ENCODE measurements at places on chromosomes 1 and 21.

GRCh38 chr1:112444269-112444668 is 48.3 kb downstream of the CTTNBP2NL start:
- no peak for DNase-seq

- no peak for DNase-seq
These were observed 81.1 kb upstream of the TSPAN2 start for GRCh38 chr1:115170377-115170776.

DNA sequence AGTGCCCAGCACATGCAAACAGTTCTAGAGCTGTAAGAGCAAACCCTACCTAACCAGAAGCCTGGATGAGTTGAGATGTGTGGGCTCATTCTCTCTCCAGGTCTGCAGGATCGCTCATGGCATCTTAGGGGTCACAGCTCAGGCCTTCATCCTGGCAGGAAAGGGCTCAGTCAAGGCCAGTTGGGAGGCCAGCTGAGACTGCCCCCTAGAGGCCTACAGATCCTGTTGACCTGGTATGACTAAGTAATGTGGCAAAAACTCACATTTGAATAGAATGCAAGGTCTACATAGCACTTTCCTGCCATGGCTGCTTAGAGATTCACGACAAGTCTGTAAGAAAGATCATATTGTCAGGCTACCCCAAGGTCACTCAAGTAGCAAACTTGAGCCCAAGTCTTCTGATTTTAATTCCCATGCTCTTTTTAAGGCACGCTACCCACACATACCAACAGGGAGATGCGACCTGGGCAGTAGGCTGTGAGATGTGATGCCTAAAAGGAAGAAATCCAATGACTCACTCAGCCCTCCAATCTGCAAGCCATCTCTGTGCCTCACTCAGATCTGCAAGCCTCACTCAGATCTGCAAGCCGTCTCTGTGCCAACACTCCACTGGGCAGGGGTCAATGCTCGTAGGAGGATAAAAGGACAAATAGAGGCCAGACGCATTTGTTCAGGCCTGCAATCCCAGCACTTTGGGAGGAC is 5.1 kb upstream of the CAPN8 start:
- no peak for DNase-seq

DNA sequence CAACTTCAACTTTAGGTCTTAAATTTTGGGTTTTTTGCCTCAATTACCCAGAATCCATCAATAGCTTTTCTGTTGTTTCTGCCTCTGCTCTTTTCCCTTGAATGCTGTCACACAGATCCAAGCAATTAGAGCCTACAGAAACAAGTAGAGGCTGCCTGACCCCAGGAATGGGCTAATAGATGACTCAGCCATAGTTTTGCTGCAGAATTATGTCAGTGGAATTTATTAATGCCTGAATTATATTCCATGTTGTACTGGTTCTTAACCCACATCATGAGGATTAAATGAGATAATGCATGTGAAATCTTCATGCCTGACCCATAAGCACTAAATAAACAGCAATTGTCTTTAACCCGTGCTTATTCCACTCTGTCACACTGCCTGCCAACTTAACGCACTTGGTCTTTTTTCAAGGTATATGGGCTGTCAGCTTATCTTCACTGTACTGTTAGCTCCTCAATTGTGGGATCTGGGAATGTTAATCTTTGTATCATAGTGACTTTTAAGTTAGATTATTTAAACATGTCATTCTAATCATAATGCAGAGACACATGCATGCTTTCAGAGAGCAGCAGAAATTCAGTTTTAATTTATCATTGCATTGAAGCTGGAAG is 213.3 kb downstream of the ROR1 start:
- DNase-seq = no peak

DNA sequence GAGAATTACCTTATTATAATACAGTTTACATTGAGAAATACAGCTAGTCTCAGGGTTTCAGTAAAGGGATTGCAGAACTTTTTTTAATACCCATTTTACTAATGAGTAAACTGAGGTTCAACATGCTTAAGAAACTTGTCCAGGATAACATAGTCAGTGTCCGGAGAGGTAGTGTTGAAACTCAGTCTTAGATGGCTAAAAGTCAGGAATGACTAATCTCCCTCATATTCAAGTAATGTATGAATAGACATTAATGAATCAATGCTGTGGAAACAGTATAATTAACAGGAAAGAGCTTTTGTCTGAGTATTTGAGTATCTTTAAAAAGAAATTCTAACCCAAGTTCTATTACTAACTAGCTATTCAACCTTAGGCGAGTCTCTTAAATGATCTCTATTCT is 397.6 kb downstream of the PLA2G4A start:
- no peak for DNase-seq

DNA sequence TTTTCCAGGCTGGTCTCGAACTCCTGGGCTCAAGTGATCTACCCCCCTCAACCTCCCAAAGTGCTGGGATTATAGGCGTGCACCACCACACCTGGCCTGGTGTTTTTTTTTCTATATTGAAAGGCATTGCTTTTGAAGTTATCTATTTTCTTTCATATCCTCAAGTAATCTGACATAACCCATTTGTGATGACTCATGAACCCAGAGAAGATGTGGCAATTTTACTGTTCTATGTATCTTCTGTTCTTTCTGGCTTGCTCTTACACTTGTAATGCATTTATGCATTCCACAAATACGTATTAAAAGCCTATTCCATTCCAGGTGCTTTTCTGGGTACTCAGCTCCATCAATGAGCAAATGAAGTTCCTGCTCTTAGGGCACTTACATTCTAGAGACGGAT is 29.9 kb upstream of the ERRFI1 start:
- DNase-seq = no peak

DNA sequence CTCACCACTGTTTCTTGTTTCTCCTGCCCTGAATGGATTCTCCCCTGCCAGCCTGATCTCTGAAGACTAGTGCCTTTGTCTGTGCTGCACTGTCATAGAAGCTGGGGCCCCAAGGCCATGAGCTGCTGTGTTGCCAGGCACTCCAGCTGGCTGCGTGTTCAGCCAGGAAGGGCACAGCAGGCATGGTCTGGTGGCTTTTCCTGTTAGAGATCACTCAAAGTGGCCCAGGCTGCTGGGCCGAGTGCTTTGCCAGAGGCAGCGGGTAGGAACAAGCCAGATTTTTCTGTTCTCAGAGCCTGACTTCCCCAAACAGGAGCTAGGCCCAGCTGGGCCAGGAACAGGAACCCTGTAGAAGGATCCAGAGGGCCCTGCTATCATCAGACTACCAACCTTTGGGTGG is 5.2 kb downstream of the ADPRS start:
- no peak for DNase-seq

GRCh38 chr1:240342251-240342625 is 250.6 kb downstream of the FMN2 start:
- DNase-seq = no peak

DNA sequence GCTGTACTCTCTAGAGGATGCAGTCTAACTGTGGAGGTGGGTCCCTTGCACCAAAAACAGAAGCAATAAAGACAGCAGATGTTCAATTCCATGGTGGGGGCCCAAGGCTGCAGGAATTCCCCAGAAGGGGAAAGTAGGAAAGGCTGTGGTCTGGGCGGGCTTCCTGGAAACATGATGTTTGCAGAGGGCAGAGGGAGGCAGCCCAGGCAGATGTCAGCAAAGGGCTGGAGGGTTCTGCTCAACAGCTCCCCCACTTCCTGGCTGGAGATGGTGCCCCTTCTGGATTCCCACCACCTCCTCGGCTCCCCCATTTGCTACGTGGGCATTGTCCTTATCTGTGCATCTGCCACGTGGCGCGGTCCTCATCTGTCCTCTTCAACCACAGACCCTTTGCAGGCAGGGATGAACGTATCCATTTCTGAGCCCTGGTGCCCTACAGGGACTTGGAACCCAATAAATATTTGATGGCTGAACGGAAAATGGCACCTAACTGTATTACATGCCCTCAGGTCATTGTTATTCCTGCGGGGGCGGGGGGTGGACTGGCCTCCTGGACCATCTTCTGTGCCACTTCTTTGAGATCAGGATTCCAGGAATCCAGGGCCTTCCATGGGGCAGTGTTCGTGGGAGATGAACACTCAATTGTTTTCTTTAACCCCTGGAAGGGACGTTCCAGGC is 8.4 kb upstream of the GUCA2B start:
- no peak for DNase-seq

GRCh38 chr21:43338951-43339350 is 88.0 kb downstream of the SIK1 start:
- no peak for DNase-seq

DNA sequence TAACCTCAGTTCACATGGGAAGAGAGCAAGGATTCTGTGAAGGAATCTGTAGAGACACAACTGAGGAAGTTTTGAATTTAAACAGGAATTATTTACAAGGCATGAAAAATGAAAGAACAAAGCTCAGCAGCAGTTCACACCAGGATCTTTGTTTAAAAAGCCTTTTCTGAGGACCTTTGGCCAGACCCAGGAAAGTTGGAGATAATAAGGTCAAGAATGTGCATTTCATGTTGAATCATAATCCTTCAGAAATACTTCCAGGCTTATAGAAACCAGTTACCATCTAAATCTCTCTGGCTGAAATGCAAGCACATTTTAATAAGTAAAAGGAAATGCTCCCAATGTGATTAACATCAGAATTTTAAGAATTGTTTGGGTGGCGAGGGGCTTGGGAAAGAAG is 2.7 kb downstream of the CLIC6 start:
- DNase-seq = no peak

DNA sequence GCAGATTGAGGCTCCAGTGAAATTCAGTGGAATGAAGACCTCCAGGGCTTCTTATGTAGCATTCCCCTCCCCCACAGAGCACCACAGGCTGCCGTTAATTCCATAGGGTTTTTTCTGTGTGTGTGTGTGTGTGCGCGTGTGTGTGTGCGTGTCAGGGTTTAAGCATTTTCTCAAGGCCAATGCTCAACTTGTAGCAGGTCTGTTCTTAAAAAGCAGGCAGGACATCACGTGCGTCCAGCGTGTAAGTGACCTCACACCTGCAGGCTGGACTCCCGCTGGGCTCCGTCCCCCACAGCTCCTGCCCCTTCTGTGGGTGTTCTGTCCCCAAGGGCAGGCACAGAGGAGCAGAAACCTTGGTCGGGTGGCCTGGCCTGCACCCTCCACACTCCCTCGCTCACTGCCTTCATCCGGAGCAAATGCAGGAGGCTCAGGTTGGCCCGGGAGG is 5.3 kb downstream of the PRDM16 start:
- DNase-seq = no peak

- DNase-seq = no peak
These were observed 108.4 kb downstream of the HHAT start for GRCh38 chr1:210437111-210437510.

GRCh38 chr1:98472878-98473277 is 188.6 kb upstream of the SNX7 start:
- DNase-seq = no peak

DNA sequence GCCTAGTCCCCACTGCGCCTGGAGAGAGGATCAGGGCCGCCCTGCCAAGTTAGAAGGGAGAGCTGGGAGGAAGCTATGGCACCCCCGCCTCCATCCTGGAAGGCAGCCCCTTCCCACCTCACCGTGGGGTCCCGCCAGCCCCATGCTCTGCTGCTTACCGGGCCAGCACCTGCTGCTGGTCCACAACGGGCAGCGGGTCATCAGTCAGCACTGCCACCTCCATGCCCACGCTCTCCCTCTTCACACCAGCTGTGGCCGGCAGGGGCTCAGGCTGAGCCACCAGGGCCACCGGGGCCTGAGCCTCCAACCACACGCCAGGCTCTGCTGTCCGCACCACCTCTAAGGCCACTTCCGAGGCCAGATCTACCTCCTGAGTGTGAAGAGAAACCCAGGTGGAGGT is 23.5 kb upstream of the DDOST start:
- no peak for DNase-seq

- DNase-seq = no peak
These were observed 7.3 kb upstream of the TMCC2 start for GRCh38 chr1:205220421-205220820.

GRCh38 chr1:47659146-47659545 is 221.3 kb downstream of the FOXD2 start:
- no peak for DNase-seq

GRCh38 chr1:58773406-58773840 is 10.4 kb downstream of the JUN start:
- no peak for DNase-seq

DNA sequence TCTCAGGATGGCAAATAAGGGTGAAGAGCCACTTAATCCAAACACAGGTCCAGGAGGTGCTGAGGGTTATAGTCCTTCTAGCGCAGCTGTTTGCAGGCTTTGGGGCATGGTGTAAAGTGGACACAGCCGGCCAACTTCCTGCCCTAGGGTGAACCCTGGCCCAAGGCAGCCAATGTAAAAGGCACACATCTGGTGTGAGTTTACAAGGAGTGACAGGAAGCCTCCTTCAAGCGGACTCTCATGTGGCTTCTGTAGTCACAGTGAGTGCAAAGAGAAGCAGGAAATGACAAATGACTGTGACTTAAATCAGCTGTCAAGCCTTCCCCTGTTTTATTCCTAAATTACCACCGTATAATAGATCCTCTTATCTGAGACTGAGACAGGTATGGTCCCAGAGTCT is 213.0 kb downstream of the CRB1 start:
- no peak for DNase-seq

DNA sequence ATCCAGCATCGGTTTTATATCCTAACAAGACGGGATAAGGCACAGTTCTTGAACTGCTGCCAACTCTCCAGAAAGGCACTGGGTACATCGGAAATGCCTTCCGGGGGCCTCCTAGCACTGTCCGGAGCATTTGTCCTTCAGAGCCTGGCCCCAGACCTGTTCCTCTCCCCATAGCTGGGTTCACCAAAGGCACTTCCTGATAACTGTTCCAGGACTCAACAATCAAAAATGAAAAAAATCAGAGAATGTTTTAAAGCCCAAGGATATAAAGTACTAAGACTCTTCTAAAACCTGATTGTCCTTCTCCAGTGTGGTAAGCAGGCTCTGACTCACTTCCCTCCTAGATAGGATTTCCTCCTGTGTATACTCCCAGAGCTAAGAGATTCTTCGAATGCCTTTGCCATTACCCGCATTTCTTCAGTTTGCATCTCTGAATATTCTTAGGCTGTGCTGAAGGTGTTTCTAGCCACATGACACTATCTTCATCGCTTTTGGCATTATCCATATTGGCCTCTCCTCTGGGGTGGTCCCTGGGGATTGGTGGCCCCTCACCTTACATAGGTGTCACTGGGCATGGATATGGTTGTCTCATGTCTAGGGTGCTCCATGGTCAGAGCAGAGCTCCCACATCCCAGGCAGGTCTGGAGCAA is 112.9 kb downstream of the ZBTB18 start:
- no peak for DNase-seq

GRCh38 chr1:206821493-206821892 is 43.9 kb upstream of the IL20 start:
- DNase-seq = no peak

DNA sequence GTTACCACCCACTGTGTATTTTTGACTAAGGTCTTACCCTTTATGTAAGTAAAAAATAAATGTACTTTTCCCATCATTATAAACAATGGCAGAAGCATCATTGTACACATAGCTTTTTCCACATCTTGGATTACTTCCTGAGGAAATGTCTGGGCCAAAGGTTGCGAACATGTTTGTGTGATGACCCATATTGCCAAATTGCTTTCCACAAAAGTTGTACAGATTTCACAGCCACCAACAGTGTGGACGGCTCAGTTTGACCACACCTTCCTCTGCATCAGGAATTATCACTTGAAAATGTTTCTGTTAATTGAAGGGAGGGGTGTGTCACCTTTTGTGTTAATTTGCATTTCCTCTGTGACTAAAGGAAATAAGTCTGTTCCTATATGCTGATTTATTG is 25.7 kb downstream of the AKNAD1 start:
- no peak for DNase-seq

- DNase-seq = no peak
These were observed 22.7 kb downstream of the WNT9A start for GRCh38 chr1:227924833-227925574.

GRCh38 chr1:161162052-161162451 is 2.8 kb downstream of the USP21 start:
- DNase-seq = no peak

All from stimulated activated CD8-positive, alpha-beta memory T cell treated with anti-CD3 and anti-CD28 coated beads, Interleukin-2, amount 100 ng/mL, for 1 hour (primary cell).